ENCODE measurements at places on chromosomes 3 and 15. TPM values are rescaled to one million over a fixed set of nuclear protein-coding genes. Genes with fewer than 3 reads are reported as not detected.

The GRAMD1C gene
- total RNA-seq: 1.0 TPM

The DOCK3 gene
- total RNA-seq: 2.0 TPM

The ASB14 gene
- total RNA-seq: 0.03 TPM

GRCh38 chr3:30098243-30098642, 508.2 kb upstream of the TGFBR2 start:
- no peak for DNase-seq

DNA sequence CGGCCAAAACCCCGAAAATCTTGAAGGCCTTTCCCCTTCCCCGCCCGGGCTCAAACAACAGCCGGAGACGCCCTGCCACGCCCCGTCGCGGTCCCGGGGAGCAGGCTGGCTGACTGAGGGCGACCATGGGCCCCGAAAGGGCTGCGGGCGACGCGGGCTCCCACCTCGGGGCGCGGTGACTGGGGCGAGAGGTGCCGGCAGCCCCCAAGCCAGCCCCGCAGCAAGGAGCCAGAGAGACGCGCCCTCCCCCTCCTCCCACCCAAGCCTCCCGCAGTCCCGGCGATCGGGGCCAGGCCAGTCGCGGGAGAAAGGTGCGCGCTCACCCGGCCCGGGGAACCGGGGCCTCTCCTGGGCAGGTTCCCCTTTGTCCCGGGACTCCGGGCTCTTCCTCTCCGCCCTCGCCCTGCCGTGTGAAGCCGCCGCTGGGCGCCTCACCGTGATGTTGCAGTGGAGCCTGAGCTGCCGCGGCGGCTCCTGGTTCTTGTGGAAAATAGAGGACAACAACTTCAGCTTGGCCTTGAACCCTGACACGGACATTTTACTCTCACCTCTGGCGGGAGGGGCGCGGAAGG, 30.6 kb upstream of the ZSCAN2 start:
- peak; percentile 77 for DNase-seq

- DNase-seq: no peak
Measured at GRCh38 chr3:151283907-151284461, 5.6 kb upstream of the P2RY14 start.

The TRIM42 gene
- not detected for total RNA-seq
